Activated effector memory CD4-positive, alpha-beta T cell treated with Interleukin-2 at 50 U/mL for 16 hours (primary cell): ENCODE measurements at places on chromosomes 7 and 10.

GRCh38 chr10:78905957-78906308, 162.8 kb upstream of the ZMIZ1 start:
- DNase-seq, result no peak

GRCh38 chr7:365593-365992, 75.6 kb downstream of the FOXL3 start:
- DNase-seq, result no peak

DNA sequence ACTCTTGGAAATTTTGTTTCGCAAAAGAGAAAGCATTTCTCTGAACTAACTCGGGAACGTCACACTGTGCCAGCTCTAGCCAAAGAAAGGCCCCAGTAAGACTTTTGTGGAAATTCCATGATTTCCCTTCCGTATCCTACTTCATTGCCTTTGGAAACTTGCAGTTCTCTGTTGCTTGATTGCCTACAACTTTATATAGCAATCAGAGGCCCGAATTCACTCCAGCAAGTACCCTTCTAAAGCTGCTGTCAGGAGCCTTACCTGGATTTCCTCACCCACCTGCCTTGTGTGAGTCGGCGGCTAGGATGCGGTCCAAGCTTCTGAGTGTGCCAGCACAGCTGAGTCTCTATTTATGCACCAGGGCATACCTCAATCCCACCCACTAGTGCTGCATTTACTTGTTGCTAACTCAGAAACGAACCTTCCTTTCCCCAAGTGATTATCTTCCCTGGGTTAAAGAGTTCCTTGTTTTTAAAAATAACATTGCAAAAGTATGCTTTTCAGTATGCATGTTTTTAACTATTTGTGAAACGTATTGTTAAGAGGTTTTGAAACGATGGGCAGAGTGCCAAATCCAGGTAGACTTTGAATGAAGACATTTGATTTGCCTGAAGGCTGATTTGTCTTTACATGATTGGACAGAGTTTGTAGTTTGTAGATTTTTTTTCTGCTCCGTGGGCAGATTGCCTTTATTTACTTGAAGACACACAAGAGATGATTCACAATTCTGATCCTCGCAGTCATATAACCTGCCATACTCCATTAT, at the start of gene AGR2:
AGR2 (minus strand) TSS at position 326 of the 766 bp plus-strand sequence. CDS start 3,203 bp downstream, outside the sequence.
- DNase-seq, result no peak

- DNase-seq, result no peak
Observed at GRCh38 chr7:88243345-88243909, 23.6 kb upstream of the SRI start.
